ENCODE measurements at places on chromosomes 13 and 19.

DNA sequence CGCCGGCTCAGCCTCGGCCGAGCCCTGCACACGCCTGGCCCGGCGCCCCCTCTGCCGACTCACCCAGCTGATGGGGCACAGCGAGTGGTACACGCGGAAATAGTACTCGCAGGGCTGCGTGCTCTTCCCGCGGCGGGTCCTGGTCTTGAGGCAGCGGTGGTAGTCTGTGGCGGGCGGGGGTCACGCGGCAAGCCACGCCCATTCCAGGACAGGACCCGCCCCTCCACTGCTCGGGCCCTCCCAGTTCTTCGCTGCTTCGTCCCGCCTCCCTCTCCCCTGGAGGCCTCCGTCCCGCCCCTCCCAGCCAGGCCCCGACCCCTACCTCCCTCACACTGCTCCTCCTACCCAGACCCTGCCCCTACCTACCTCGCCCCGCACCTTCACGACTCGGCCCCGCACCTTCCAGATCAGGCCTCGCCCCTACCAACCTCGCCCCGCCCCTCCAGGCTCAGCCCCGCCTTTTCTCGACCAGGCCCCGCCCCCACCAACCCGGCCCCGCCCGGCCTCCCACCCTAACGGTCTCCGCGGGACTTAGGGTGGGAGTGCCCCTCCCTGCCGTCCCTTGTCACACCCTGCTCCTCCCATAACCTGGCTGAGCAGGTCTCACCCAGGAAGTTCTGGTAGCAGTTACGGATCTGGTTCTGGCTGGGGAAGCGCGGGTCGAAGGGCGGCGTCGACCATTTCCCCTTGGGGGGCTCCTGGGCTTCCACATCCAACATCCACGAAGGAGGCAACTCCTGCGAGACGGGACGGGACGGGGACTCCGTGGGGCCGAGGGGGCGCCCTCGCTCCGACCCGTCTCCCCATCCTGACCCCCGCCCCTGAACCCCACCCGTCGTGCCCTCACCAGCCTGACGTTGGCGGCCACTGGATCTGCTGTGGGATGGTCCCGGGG, 469 bp downstream of the COX6B2 start:
- DNase-seq = no peak

- no peak for DNase-seq
Measured at GRCh38 chr13:111652676-111653075, 332.2 kb downstream of the TEX29 start.

DNA sequence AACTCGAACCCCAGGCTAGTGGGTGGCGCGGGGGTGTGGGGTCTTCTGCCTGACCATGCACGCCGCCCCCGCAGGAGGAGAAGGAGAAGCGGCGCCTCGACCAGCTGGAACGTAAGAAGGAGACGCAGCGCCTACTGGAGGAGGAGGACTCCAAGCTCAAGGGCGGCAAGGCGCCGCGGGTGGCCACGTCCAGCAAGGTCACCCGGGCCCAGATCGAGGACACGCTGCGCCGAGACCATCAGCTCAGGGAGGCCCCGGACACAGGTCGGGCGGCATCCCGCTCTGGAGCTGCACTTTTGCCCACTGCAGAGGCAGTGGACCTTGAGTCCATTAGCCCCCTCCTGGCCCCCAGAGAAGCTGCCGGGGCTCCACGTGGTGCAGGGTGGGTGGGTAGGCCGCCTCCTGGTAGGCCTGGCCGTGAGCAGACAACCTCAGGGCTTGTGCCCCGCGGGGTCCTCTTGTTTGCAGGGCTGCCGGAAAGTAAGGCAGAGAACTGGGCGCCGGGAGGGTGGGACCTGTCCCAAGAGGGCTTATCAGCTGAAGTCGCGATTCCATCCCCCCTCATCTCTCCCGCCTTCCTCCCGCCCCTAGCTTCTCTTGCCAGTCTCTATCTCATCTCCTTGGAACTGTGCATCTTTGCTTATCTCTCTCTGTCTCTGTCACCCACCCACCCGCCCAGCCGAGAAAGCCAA, 9.9 kb downstream of the CCDC124 start:
- no peak for DNase-seq

- DNase-seq = no peak
Measured at GRCh38 chr19:4379383-4380253, 20.7 kb downstream of the SH3GL1 start.

DNA sequence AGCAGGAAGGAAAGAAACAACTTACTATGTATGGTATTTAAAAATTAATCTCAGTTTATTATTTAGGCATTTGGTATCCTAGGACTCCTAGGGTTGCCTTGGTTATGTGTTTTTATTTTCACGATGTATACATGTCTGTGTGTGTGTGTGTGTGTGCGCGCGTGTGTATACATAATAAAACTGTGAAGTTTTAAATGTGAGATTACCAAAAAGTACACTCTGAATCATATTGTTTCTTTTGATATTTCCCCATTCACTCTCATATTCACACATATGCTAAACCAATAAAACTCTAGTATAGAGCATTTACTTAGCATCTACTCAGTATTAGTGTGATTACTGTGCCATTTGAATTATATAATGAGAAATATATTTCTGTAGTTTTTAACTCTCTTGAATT, 30.8 kb upstream of the NDFIP2 start:
- DNase-seq = no peak

DNA sequence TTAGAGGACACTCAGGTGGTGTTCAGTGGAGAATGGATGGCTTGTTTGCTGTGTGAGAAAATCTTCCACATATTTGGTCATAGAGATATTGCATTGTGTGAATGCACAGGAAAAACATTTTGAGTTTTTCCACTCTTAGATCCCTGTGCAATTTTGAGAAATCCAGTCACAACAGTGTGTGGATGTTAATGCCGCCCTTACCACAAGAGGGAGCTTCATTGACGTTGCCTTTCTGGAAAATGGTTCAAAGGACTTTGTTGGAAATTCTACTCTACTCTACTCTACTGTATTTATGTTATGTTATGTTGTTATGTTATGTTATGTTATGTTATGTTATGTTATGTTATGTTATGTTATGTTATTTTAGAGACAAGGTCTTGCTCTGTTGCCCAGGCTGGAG, 13.4 kb downstream of the ZNF20 start:
- no peak for DNase-seq

DNA sequence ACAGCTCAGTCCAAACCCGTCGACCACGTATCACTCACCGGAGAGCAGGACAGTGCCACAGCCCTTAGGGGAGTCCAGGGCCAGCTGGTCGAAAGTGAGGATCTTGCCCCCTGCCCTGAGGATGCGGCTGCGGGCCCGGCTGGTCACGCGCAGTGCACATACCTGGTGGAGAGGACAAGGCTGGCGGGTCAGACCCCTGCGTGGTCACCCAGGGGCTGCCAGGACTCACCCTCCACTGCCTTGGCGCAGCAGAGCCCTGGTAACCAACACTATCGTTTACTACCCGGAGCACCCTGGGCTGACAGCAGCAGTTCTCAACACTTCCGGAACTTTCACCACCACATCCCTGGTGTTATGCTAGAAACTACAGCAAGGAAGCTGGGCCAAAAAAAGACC, 1.2 kb upstream of the FAM83E start:
- DNase-seq = no peak

GRCh38 chr13:106464076-106464475, 71.4 kb downstream of the EFNB2 start:
- DNase-seq = no peak

GRCh38 chr19:5253406-5254110, 87.1 kb downstream of the PTPRS start:
- DNase-seq = no peak

DNA sequence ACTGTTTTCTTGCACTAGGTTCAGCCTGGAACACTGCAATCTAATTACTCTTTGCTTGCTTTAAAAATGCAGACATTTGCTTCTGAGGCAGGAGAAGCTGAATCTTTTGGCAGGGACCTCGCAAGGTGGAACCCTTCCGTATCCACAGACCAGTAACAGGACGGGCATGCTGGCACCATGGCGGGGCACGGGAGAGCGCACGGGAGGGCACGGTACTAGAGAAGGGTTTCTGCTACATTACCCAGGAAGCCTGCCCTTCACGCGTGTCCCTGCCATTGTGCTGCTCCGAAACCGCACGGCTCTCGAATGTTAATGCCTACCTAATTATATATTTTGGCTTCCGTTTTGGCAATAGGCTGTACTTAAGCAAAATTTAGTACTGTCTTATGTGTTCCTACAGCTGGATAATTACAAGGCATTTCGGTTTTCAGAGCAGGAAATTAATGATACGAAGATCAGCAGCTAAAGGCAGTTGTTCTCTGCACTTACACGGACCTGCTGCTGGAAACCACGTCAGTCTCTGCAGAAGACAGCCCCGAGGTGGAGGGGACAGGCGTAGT, 430.4 kb downstream of the IRS2 start:
- DNase-seq = no peak

- no peak for DNase-seq
Measured at GRCh38 chr19:6711078-6711361, 9.4 kb downstream of the C3 start.

DNA sequence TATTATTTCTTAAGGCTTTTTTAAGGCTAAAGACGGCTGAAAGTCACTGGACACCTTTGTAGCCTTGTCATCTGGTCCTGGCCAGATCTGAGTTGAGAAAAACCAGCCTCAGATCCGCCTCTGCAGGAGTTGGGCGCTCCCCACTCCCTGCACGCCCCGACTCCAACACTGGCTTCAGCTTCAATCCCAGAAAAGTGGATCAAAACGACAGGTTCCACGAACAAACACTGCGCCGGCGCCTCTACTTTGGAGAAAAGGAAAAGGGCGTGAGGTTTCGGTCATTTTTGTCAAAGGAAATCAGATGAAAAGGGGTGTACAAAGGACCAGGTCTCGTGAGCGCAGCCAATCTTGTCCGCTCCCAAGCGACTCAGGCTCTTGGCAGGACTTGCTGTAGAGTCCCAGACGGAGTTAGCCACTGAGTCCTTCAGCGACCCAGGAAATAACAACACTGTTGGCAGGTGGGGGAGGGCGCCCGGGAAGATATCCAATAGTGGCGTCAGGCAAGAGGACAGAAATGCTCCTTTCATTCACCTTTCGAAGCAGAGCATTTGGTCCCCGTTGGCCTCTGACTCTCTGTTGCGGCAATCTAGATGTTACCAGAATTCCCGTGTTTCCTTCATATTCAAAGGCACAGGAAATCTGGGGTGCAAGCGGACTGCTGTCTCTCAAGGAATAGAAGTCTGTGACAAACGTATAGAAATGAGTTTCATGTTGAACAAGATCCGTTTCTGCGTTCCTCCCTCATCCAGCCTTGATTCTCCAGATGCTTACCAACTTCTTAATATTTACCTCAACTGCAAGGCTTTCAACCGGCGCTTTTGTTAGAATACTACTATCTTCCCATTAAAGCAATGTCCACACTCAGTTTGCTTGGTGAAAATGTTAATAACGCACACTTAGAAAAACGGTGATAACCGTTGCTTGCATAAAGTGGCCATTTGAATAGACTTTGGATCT, 1.8 kb upstream of the CCNA1 start:
- DNase-seq = no peak

DNA sequence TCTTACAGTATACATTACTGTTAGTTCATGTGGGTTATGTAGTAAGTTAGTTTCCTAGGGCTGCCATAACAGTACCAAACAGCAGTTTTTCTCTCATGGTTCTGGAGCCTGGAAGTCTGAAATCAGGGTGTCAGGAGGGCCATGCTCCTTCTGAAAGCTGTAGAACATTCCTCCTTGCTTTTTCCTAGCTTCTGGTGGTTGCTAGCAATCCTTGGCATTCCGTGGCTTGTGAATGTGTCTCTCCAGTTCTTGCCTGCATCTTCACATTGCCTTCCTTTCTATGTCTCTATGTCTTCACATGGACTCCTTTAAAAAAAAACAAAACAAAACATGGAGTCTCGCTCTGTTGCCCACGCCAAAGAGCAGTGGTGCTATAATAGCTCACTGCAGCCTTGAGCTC, 95.4 kb downstream of the WDFY2 start:
- DNase-seq = no peak

- no peak for DNase-seq
Measured at GRCh38 chr19:3821156-3821555, 35.0 kb upstream of the MATK start.

DNA sequence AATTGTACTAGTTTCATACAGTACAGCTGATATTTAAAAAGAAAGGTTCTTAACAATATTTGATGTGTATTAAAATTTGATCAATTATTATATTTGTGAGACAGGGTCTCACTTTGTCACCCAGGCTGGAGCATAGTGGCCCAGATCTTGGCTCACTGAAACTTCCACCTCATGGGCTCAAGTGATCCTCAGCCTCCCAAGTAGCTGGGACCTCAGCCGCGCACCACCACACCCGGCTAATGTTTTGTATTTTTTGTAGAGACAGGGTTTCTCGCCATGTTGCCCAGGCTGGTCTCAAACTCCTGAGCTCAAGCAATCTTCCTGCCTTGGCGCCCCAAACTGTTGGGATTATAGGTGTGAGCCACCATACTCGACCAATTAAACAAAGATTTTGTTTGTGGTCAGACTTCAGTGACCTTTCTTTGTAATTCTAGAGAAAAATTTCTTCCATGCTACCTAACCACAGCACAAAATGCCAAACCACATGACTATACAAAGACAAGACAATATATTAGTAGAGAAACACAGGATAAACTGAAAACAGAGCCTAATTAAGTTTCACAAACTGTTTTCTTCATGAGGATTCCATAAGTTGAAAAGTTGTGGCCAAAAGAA, 59.6 kb downstream of the RBM26 start:
- no peak for DNase-seq

- no peak for DNase-seq
Measured at GRCh38 chr19:3479834-3480215, 500 bp downstream of the SMIM24 start.

- no peak for DNase-seq
Measured at GRCh38 chr13:50226515-50227155, 211.4 kb downstream of the KCNRG start.

- DNase-seq = no peak
Measured at GRCh38 chr19:2636897-2637683, 65.4 kb downstream of the GNG7 start.

DNA sequence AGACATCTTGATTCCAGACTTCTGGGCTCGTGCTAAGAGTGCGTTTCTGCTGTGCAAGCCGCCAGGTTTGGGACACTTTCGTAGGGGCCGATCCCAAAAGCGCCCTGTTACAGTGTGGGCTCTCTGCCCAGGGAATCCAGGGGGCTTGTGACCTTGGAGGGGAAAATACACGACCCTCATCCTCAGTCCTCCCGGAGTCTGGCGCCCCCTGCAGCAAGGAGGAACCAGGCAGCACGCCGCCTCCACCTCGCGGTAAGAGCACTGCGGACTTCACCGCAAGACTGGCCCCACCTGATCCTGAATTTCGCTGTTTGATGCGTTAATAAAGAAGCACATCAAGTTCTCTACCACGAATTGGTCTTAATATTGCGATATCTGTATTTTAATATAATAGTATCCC, 5.2 kb downstream of the POLRMT start:
- DNase-seq = no peak
